Naive thymus-derived CD8-positive, alpha-beta T cell (primary cell): ENCODE measurements at places on chromosomes 16 and 17. TPM values are rescaled to one million over a fixed set of nuclear protein-coding genes. Genes with fewer than 3 reads are reported as not detected.

EPX gene
- not detected for polyA plus RNA-seq

DNA sequence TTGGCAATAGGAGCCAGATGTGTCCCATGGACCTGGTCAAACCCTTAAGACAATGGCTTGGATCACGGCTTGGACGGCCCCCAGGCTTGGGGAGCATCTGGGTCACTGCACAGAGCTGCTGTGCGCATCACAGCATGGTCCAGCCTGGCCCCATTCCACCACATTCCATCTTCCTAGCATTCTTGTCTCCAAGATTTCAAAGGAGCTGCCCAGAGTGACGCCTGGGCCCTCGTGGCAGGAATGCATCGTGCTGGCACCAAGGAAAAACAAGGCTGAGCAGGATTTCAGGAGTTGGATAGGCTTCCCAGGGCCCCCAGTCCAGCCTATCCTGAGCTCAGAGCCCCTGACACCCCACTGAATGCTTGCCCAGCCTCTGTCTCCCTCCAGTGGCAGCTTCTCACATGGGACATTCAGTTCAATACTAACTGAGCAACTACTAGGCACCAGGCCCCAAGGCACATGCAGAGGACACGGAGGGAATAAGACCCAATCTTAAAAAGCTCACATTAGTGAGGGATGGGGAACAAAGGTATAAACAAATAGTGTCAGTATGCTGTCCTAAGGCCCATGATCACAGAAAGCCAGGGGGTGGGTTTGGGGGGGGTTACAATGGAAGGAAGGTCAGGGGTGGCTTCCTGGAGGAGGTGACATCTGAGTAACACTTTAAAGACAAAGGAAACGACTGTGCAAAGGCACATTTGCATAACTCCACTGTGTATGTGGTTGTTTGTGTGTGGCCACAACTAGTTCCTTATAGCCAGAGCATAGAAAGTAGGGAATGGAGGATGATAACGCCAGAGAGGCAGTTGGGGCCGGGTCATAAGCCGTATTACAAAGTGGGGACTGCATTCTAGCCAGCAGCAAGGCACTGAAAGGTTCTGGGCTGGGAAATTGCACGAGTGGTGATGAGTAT, 34.1 kb downstream of the TK2 start:
- H3K4me3 ChIP-seq = no peak overlapping the region
- H3K27me3 ChIP-seq = no peaks in the 10 kb centered on the region
- peak overlapping the region; percentile 94 for H3K27ac ChIP-seq
- no peak for DNase-seq
- H3K4me1 ChIP-seq = peaks cover 54% of the 10 kb centered on the region

NOL3 gene
- not detected for polyA plus RNA-seq

DNA sequence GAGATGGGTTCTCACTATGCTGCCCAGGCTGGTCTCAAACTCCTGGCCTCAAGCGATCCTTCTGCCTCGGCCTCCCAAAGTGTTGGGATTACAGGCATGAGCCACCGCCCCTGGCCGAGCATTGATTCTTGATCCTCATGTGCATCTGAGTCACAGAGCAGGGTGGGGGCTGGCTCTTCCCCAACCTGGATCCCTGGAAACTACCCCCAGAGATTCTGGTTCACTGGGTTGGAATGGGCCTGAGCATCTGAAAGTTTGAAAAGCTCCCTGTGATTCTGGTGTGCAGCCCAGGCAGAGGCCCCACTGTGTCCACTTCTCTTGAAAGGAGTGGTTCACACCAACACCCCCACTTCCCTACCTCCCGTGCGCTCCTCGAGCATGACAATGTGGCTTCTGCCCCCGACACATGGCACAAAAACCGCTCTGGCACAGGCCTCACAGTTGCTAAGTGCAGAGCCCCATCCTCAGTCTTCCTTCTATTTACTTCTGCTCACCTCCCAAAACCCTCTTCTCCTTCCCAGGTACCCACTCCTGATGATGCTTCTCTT, 4.6 kb downstream of the QPRT start:
- H3K4me3 ChIP-seq = no peak overlapping the region
- no peak overlapping the region for H3K27ac ChIP-seq
- no peaks in the 10 kb centered on the region for H3K36me3 ChIP-seq
- H3K27me3 ChIP-seq = no peaks in the 10 kb centered on the region
- no peak for DNase-seq
- H3K4me1 ChIP-seq = peaks cover 9% of the 10 kb centered on the region

DNA sequence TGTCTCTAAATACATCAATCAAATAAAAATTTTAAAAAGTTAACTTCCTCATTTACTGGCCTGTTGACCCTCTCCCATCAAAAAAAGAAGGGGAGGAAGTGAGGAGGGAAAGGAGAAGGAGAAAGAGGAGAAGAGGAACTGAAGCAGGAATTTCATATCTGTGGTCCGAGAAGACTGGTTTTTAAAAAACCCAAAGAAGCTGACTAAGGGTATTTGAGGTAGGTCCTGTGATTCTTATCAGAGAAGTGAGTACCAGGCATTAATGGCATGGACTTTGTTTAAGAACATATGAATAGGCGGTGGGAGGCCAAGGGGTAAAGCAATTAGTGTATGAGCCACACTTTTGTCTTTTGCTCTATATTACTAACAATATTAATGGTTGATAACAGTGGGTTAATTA, 2.0 kb downstream of the SLC46A1 start:
- H3K4me3 ChIP-seq = peak overlapping the region; percentile 57
- no peaks in the 10 kb centered on the region for H3K27me3 ChIP-seq
- H3K36me3 ChIP-seq = no peaks in the 10 kb centered on the region
- no peak for DNase-seq
- peak overlapping the region; percentile 9 for H3K27ac ChIP-seq
- H3K4me1 ChIP-seq = peaks cover 6% of the 10 kb centered on the region

DNA sequence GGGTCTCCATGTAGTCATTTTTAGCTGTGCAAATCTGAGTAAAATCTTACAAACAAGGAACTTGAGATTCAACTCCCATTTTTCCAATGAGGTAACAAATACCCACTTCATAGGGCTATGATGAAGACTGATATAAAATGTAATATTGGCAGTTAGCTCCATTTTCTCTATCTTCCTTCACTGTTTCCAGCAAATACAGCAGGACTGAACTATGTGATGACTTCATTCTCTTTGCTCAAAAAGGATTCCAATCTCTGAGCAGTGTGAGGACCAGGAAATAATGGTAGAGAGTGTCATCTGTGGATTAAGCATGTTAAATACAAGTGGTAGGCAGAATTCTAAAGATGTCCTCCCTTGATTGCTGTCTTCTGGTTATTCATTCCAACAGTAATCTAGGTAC, 18.3 kb downstream of the RND2 start:
- H3K36me3 ChIP-seq = no peaks in the 10 kb centered on the region
- no peak overlapping the region for H3K4me3 ChIP-seq
- DNase-seq = no peak
- no peak overlapping the region for H3K27ac ChIP-seq
- no peaks in the 10 kb centered on the region for H3K27me3 ChIP-seq
